ENCODE measurements at places on chromosomes 11 and 22.

GRCh38 chr22:36048911-36049677 is 20.5 kb upstream of the RBFOX2 start:
- DNase-seq, result no peak

DNA sequence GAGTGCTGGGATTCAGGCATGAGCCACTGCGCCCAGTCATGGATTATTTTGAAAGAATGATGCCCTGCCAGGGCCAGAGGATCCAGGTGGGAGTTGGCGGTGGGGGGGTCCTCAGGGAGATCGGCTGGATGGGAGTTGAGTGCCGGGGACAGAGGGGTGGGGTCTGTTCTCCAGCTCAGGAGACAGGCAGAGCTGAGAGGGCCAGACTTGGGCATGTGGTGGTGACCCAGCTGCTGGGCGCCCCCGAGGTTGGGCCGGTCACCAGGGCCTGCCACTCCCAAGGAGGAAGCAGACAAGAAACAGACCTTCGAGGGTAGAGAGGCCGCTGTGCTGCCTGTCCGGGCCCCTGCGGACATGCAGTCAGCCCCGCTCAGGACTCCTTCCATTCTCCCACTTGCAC is 11.8 kb upstream of the PRODH start:
- no peak for DNase-seq

DNA sequence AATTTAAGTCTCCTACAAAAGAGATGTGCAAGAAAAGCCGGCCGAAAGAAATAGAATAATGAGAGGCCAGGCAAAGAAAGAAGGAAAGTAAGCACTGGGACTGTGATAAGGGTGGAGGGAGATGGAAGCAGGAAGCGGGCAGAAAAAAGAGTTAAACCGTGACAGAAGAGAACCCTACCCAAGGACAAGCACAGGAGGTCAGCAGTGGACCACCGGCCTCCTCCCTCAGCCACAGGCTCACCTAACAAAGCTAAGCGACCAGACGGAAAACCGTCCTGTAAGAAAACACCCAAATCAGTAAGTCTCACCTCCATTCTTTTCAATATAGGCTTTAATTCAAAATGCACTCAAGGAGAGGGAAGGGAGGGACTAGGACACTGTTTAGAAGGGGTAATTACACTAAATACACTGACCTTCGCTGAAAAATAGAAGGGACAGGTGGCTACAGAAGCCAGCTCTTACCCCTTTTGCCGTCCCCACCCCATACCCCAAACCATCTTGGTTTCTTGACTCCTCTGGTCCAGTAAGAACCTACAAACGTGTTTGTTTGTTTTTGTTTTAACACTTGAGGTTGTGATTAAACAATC is 1.9 kb downstream of the FAM181B start:
- DNase-seq, result no peak

DNA sequence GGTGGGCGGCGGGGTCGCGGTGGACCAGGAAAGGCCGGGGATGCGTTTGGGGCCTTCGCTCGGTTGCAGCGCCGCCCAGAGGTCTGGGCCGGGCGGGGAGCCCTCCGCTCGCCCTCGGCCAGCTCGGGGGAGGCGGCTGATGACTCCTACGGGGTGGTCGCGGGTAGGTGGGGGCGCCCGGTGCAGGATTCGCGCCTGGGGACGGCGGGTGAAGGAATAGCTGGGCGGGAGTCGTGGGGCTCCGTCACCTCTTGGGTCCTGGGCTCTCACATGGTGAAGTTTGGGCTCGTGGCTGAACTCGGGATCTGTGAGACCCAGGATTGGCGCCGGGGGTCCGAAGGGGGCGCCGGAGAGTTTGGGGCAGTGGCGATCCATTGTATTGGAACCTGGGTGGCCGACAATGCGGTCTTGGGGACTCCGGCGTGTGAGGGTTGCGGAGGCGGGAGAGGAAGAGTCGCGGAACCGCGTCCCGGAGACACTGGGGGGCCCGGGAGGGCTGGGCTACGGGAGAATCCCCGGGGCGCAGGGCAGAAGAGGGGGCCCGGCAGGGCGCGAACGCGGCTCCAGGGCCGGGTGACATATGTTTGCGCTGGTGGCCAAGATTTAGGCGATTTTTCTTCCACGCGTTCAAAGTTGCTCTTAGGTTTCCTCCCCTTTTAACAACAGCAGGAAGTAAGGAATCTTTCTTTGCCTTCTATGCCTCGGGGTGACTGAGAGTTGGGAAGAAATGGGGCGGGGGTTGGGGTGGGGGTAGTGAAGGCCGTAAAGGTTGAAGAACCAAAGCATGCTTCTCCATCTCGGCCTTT is 935 bp downstream of the QSER1 start:
- peak; percentile 76 for DNase-seq

GRCh38 chr11:62922653-62923431 is 1.7 kb upstream of the CHRM1 start:
- no peak for DNase-seq

DNA sequence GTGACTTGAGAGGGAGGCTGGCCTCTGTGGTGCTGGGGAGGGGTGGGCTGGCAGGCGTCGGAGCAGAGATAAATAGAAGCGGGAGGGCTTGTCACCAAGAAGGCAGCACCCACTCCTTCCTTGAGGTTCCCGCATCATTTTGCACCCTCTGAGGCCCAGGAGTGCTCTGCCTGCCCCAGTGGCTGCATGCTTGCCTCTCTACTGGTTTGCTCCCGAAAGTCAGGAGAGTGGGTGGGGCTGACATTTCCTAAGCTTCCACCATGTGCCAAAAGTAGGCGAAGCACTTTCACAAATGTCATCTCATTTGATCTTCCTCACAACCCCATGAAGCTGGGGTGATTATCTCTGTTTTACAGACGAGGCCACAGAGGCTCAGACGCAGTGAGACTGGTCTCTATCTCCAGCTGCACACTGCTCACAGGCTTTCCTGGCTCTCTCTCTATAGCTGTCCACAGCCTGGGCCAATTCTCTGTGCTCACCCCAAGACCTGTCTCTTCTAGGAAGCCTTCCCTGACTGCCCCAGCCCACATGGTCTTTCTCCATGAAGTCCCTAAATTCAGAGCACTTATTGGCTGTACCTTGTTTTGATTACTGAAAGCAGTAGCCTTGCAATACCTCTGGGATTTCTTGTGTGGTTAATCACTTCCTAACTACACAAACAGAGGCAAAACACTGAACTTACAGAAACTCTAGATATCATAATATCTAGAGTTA is 2.6 kb upstream of the UCP3 start:
- DNase-seq, result peak; percentile 63

GRCh38 chr11:123507043-123507442 is 77.0 kb downstream of the GRAMD1B start:
- no peak for DNase-seq

DNA sequence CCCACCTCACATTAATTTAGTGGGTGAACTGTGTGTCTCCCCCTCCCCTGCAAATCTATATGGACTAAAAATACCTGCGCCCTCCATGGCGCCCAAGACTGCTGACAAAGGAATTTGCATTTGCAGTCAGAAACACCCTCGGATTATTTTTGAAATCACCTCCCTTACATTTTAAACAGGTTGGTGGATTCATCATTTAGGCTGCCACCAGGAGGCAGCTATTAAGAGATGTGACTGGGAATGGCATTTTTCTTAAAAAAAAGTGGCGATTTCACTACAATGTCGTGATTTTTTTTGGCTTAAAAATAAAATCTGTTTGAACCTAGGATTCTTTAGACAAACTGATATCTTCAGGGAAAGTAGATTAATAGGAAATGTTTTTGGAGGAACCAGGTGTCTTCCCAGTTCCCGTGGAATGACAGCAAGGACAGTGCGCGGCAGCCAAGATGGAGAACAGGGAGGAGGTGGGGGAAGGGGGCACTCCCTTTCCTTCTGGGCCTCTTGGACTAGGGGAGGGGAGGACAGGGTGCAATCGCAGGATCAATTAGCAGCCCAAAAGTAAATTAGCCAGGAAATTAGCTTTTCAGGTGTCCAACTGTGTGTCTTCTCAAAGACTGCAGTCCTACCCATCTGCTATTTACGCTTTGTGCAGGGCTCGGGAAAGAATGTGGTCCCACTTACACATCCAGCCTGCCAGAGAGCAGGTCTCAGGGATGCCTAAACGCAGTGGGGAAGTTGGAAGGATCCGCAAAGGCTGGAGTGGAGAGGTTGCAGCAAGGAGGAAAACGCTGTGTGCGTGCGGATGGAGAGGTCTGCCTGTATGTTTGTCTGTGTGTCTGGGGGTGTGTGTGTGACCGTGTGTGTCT is 496.4 kb downstream of the NTM start:
- DNase-seq, result no peak

GRCh38 chr11:33970984-33971466 is 79.1 kb upstream of the LMO2 start:
- DNase-seq, result no peak

- no peak for DNase-seq
These were observed 38.6 kb downstream of the SBF1 start for GRCh38 chr22:50436015-50436830.

Data from hematopoietic multipotent progenitor cell (in vitro differentiated cells).